ENCODE measurements at places on chromosomes 6 and 20. TPM values are rescaled to one million over a fixed set of nuclear protein-coding genes. Genes with fewer than 3 reads are reported as not detected.

- no peak for ATAC-seq
Observed at GRCh38 chr20:53202777-53203176, 230.6 kb downstream of the TSHZ2 start.

RAET1G gene
- not detected for total RNA-seq

C6orf163 gene
- not detected for total RNA-seq

GRCh38 chr6:126075335-126076071, 89.2 kb downstream of the TRMT11 start:
- no peak for ATAC-seq

GRCh38 chr6:109834595-109835437, 143.3 kb upstream of the GPR6 start:
- ATAC-seq: no peak

DNA sequence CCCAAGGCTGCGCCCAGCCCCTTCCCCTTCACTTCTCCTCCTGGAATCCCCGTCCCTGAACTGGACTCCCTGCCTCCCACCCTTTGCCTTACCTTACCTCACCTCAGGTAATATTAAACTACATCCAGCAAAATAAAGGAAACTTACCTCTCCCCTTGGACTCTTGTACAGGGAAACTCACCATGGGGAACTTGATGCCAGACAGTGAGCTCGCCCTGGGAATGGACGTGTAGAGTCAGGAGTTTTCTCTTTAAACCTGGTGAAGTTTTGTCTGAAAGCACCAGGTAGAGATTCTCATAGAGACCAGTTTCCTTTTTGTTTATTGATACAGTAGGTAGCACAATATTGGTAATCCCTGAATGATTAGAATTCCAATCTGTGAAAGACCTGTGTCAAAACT, 544 bp upstream of the HLA-C start:
- no peak for ATAC-seq

GRCh38 chr20:38728911-38729642, 4.8 kb downstream of the SLC32A1 start:
- no peak for ATAC-seq

GRCh38 chr6:155084431-155085123, 89.5 kb downstream of the TIAM2 start:
- ATAC-seq: no peak

DNA sequence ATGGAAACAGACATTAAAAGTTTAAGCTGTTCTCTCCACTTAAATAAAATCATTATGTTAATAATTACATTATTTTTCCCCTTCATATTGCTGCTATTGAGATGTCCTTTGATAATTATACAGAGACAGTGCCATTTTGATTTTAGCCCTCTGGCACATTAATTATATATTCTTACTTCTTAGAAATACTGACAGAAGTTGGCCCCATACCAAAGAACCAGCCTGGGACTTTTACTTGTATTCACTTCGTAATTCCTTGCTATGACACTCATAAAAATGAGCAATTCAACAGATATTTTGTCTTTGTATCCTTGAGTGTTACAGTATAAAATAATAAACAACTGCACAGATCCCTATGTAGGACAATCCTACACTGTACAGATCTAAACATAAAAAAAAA, 743.7 kb downstream of the TBC1D32 start:
- no peak for ATAC-seq

DNA sequence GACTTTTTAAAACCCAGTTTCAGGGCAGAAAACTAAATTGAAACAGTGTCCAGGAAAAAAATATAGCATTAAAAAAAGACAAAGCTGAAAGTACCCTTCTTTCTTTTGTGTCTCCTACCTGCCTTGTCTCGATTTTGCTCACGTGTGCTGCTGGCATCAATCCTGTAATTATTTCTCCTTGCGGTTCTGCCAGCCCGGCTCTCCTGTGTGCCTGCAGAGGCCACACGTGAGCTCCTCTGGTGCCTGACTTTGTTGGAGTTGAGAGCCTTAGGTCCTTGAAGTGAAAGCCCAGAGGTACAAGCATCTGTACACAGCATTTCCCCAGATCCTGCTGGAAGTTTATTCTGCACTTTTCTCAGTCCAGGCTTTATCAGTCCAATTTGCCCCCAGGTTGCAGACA, 36.5 kb downstream of the GHRH start:
- ATAC-seq: no peak

- ATAC-seq: no peak
Observed at GRCh38 chr6:158278004-158278403, 34.3 kb upstream of the TULP4 start.

GRCh38 chr6:79928478-79928998, 18.8 kb downstream of the ELOVL4 start:
- ATAC-seq: no peak

DNA sequence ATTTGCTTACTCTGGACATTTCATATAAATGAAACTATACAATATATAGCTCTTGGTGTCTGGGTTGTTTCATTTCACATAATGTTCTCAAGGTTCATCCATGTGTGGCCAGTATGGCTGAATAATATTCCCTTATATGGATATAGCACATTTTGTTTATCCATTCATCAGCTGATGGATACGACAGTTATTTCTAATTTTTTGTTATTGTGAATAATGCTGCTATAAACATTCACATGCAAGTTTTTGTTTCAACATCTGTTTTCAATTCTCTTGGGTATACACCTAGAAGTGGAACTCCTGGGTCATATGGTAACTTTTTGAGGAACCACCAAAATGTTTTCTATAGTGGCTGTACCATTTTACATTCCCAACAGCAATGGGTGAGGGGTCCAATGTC, 101.1 kb downstream of the CDK19 start:
- ATAC-seq: no peak

AKAP12 gene
- 218 TPM for total RNA-seq

DNA sequence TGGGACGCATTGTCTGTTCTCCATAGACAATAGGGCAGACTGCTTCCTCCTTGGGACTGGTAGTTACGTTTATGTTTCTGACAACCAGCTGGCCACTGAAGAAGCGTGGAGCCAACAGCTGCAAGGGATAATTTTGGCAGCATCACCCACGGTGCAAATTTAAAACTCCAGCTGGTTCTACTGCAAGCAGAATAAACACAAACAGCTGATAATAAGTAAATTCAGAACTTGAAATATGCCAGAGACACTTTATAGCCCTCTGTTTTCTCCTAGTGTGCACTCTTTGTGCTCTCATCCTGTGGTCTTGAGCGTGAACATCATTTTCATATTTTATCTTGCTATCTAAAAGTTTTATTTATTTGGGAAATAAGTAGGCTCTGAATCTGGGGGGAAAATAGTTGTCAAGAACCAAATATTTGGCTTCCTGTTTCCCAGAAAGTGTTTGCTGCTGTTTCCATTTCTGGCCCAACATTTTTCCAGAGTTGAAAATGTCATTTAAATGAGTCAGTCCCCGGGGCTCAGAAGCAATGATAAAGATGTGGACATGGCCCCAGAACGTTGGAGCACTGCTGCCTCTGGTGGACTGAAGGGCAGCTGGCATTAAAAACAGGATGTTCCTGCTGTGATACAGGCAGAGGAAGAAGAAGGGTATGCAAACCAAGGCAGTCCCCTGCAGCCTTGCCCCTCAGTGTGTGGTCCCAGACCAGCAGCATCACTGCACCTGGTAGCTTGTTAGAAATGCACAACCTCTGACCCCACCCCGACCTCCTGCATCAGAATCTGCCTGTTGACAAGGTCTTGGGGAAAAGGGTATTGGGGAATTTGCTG, 12.5 kb upstream of the THBD start:
- peak; percentile 83 for ATAC-seq

GRCh38 chr6:120498711-120499110, 835.6 kb downstream of the TBC1D32 start:
- ATAC-seq: no peak

GRCh38 chr6:88840796-88841539, 122.5 kb downstream of the RNGTT start:
- no peak for ATAC-seq

- ATAC-seq: no peak
Observed at GRCh38 chr6:103079867-103080266, 1686.4 kb downstream of the GRIK2 start.

HSPA1L gene
- total RNA-seq: 3.0 TPM

PPP1R3D gene
- total RNA-seq: 11.7 TPM

PRSS35 gene
- 0.46 TPM for total RNA-seq

CPXM1 gene
- total RNA-seq: 7.1 TPM

PKIB gene
- 0.67 TPM for total RNA-seq

DNA sequence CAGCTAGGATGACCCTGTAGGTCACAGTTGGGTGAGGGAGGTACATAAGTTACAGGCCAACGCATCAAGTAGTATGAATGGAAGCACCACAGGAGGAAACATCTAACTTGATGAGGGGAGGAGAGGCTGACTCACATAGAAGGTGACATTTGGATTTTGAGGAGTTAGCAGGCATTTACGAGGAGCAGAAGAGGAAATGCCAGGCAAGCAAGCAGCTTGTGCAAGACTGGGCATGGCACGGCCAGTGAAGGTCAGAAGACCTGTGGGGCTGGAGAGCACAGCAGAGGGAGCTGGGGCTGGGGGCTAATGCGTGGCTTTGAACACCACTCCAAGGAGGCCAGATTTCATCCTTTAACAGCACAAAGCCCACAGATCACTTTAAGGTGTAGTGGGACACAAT, 37.8 kb downstream of the MUC22 start:
- no peak for ATAC-seq

GRCh38 chr6:134467620-134468019, 149.7 kb upstream of the SGK1 start:
- no peak for ATAC-seq
